ENCODE measurements at places on chromosomes 3 and 15.
A peak's percentile ranks its signal among the peaks of the same experiment; 100 is the strongest.

GRCh38 chr15:69305933-69306568, 7.3 kb downstream of the PAQR5 start:
- DNase-seq: no peak

- no peak for DNase-seq
These were observed 1123.5 kb downstream of the ROBO2 start for GRCh38 chr3:78163379-78163778.

DNA sequence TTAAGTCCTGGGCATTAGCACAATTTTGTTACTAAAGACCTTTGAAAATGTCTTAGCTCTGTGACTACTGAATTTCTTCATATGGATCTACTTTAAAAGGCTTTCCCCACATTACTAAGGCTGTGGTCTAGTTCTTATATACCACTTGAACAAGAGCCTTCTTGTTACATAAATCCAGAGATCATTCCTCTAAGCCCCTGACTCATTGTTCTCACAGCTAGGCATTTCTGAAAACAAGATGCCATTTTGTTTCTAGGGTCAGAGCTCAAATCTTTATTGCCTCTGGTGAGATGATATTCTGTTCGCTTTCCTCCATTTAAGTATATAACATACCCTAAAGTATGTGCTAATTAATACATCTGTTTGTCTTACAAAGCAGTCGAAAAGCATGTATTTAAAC, 29.8 kb upstream of the LPP start:
- peak; percentile 23 for DNase-seq

DNA sequence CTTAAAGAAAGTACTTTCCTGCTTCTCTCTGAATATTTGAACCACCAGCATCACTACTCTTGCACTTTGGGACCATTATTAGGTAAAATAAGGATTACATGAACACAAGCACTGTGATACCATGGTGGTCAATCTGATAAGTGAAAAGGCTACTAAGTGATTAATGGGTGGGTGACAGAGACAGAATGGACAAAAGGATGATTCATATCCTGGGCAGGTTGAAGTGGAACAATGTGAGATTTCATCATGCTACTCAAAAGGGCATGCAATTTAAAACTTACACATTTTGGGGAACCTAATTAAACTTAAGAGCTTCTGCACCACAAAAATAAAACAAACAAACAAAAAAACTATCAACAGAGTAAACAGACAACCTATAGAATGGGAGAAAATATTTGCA, 172.0 kb upstream of the CD96 start:
- DNase-seq: no peak

GRCh38 chr15:77650265-77650664, 17.6 kb upstream of the LINGO1 start:
- DNase-seq: no peak

GRCh38 chr15:77507911-77508310, 87.2 kb downstream of the HMG20A start:
- no peak for DNase-seq

DNA sequence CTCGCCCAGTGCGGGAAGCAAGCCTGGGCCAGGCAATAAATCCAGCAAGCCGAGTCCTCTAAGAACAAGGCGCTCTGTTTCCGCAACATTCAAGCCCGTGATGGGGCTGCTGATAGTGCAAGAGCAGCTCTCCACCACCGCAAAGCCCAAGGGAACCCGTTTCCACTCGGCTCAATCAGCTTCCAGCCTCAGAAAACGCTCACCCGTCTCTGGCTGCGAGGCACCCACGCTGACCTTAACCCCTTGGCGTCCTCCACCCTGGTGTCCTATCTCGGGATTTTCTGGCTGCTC, 17.8 kb downstream of the SPATA12 start:
- DNase-seq: no peak

DNA sequence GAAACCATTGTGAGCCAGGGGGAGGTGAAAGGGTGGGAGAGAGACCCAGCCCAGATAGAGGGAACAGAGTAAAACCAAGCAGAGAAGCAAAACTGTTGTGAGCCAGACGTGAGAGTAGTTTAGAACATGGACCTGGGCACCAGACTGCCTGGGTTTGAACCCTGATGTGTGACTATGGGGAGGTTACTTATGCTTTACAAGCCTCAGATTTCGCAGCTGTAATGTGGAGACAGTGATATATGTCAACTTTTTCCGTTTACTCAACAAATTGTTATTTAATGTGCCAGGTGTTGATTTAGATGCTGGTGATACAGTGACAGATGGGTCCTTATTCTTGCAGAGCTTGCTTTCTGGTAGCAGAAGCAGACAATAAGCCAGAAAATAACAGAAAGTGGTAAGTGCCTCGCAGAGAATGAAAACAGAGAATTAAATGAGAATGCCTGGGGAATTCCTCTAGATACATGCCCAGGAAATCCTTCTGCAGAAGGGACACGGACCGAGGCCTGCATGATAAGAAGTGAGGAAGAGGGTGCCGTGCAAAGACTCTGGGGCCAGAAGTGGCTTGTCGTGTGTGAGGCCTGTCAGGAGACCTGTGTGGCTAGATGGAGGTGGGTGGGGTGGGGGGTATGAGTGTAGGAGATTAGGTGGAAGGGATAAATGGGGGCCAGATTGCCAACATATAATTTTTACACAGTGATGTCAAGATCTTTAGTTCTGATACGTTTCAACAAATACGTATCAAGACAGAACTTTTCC, 15.0 kb downstream of the KAT2B start:
- DNase-seq: no peak

GRCh38 chr3:56654460-56654859, 28.6 kb downstream of the TASOR start:
- DNase-seq: no peak

DNA sequence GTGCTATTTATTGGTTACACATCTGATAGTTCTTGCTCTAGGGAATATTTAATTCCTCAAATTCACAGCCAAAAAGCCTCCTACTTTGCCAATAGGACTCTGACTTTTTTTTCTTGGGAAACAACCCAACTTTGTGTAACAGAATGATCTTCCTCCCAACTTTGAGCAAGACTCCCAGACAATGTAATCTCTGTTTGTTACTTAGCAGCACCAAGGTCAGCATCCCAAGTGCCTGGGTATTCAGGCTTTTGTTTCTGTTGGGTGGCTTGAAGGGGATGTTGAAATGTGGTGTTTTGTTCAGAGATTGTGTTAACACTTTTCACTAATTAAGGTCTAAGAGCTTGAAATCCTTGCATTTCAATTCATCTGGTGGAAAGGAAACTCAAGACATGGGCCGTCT, 115.8 kb downstream of the ADAMTS9 start:
- DNase-seq: no peak

GRCh38 chr15:91593067-91593466, 260.4 kb upstream of the SLCO3A1 start:
- DNase-seq: no peak

GRCh38 chr15:39066677-39067076, 502.1 kb upstream of the RASGRP1 start:
- DNase-seq: no peak

GRCh38 chr3:21892104-21892503, 141.1 kb upstream of the ZNF385D start:
- no peak for DNase-seq

DNA sequence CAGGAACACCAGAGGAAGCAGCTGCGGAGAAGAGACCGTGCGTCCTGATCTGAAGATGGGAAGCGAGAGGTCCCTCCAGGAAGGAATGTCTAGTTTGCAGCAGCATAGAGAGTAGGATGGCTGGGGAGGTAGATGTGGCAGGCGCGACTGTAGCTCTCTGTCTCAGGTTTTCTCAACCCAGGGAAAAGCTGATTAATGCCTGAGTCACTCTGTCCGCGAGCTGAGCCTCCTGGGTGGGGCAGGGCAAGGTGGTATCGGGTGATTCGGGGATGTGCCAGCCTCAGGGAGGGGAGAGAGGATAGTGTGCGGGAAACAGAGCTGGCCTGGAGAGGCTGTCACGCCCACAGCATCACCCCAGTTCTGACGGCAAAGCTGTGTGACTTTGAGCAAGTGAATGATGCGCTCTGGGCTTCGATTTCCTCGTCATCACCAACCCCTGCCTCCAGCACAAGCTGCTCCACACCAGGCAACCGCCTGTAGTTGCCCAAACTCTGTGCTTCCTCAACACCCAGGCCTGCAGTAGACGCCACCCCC, 28.4 kb downstream of the CPN2 start:
- DNase-seq: no peak

- DNase-seq: peak; percentile 51
These were observed 328.5 kb upstream of the GOLIM4 start for GRCh38 chr3:168424059-168424734.

DNA sequence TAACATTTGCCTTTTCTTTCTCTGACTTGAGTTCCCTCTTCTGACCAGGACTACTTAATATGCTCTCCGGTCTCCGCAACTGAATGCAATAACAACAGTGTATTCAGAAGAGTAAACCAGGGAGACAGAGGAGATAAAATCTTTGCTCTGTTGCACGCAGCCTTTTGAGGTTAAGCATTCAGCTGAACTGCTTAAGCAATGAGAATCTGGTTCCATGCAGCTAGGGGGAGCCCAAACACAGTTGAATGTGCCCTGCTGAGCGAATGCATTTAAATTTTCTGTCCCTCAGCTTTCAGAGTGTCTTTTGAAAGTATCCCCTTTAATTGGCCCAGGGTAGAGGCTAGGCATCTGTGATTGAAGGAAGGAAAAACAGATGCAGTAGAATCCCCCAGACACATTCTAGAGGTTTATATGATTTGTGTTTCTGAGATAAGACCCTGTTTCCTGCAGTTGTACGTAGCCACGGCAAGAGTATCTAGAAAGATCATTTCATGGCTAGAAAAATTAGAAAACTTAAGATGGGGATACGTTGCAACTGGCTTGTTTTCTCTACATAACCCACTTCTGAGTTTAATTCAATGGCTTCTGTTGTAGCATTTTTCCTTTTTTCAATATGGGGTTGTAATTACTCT, 309.6 kb downstream of the TUSC7 start:
- DNase-seq: peak; percentile 15

GRCh38 chr3:37444696-37445095, 270.3 kb upstream of the LRRFIP2 start:
- no peak for DNase-seq

DNA sequence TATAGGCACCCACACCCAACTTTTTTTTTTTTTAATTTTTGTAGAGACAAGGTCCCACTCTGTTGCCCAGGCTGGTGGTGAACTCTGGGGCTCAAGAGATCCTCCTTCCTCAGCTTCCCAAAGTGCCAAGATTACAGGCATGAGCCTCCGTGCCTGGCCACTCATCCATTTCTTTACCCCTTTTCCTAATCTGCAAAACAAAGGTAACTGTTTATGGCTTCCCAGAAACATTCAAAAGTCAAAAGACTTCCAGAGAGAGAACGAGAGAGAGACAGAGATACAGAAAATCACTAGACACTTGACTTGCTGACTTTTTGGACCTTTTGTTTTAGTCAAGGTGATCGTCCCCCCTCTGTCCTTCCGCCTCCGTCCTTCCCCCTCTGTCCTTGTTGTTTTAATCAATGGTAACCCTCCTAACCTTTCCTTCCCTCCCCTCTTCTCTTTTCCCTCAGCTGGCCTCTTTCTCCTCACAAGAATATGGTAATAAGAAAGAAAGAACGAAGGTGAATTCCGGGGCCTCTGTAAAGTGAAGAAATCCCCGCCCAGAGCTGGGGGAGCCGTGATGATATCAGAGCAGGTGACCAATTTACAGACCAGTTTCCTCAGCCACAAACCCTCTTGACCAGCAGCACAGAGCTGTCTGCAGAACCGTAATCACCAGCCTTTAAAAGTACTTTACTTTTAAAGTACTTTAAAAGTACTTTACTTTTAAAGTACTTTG, 21.9 kb downstream of the KLHL6 start:
- no peak for DNase-seq

DNA sequence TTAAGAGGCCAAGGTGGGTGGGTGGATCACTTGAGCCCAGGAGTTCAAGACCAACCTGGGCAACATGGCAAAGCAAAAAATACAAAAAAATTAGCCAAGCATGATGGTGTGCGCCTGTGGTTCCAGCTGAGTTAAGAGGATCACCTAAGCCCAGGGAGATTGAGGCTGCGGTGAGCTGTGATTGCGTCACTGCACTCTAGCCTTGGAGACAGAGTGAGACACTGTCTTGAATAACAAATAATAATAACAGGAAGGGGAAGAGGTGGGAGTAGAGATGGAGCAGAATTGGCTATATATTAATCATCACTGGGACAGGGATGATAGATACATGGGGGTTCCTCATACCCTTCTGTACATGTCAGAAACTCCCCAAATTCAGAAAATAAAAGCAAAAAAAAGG, 23.8 kb upstream of the NMB start:
- DNase-seq: peak; percentile 89

- DNase-seq: no peak
These were observed 1.6 kb downstream of the DHX30 start for GRCh38 chr3:47804577-47804976.

DNA sequence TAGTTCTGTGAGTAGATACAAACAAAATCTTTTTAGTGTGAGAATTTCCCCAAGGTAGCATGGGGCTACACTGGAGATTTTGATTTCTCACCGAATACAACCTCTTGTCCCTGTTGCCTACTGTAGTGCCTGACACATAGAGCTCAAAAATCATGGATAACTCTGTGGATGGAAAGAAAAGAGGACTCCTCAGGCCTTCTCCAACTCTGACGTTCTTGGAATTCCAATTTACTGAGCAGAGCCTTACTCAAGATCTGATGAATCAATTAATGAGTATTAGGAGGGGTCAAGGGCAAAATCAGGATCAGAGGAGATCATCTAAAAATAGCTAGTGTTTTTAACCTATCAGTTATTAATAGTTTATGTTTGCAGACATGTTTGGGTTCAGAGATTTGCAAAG, 46.7 kb upstream of the PYDC2 start:
- no peak for DNase-seq

DNA sequence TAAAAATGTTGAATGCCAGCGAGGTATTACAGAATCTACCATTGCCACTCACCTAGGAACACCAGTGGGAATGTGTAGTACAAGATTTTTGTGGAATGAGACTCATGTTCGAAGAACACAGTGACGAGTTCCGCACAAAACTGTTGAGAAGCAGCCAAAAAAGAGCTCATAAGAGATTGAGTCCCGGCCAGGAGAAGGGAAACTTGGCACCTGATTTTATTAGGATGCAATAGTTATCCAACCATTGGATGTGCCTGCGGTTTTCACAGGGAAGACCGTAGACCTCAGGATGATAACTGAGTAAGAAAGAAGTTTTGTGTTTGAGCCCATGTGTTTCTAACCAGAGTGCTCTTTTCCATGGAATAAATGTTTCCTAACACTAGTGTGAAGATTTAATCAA, 88.9 kb downstream of the PTPRG start:
- DNase-seq: no peak

DNA sequence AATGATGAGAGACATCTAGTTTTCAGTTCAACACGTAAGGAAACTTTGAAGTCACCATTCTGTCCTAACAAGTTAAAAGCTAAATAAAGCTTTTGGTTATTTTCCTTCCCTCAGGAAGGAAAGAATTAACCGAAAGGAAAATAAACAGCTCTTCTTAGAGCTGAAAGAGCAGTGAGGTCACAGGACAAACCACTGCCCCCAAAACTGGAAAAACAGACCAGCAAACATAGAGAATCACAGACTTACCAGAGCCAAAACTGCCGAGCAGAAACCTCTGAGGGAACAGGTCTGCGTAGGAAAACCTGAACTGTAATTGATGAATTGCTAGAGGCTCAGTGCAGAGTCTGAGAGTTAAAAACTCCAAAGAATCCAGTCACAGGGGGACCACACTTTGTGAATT, 14.7 kb downstream of the USP50 start:
- DNase-seq: no peak

- DNase-seq: no peak
These were observed 615.5 kb downstream of the ROBO2 start for GRCh38 chr3:77655396-77655795.

GRCh38 chr3:119637679-119638477, 22.5 kb downstream of the POPDC2 start:
- DNase-seq: peak; percentile 73

- no peak for DNase-seq
These were observed 11.8 kb downstream of the ZBTB47 start for GRCh38 chr3:42665050-42665878.

- peak; percentile 97 for DNase-seq
These were observed 4.6 kb downstream of the ANXA2 start for GRCh38 chr15:60392986-60393790.
